ENCODE measurements at places on chromosomes 4 and X.

DNA sequence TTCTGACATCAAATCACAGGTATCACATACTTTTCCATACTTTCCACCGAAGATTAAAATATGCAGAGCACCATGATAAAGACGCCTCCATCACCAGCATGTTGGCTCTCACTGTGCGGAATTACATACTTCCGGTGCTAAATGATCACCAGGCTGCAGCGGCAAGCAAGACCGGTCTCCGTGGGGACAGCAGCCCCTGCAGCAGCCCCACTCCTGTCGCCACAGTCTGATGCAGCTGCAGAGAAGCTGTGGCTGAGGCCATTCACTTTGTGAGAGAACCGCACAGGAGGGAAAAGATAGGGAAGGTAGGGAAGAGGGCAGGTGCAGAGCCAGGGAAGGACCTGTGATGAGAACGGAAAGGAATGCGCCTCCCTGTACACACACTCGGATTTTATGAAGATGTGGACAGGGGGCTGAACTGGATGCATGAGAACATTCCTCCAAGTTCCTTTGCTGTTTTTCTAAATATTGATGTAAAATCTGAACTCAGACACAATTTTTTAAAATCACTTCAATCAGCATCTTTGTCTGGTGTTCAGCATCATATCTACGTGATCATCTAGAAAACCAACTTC, 38.3 kb downstream of the AFAP1 start:
- no peak for DNase-seq

GRCh38 chr4:72208421-72209075, 176.7 kb downstream of the NPFFR2 start:
- DNase-seq, result no peak

GRCh38 chr4:168655182-168655581, 158.3 kb downstream of the PALLD start:
- no peak for DNase-seq

GRCh38 chrX:74117962-74118902, 185.7 kb upstream of the ZCCHC13 start:
- DNase-seq, result no peak

DNA sequence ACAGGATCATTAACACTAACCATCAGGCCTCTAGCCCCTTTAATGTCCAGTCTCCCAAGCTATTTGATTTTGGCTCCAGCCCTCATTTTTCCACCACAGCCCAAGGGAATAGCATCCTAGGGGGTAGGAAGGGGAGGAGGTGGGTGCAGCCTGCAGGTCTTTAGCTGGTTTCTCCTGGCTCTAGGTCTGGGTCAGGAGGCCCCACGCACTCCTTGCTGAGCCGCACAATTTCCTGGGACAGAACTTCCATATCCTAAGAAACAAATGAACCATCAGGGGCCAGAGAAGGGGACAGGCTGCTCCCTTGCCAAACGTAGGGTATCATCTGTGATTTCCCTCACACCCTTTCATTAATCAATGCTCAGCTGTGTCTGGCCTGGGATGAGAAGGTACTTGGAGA, 2.4 kb upstream of the KCND1 start:
- no peak for DNase-seq

- DNase-seq, result no peak
These were observed 10.9 kb downstream of the ADH6 start for GRCh38 chr4:99207911-99208718.

- no peak for DNase-seq
These were observed 37.6 kb downstream of the SEPTIN11 start for GRCh38 chr4:76987153-76987591.

GRCh38 chr4:48907706-48908477, 1.3 kb upstream of the OCIAD2 start:
- no peak for DNase-seq

DNA sequence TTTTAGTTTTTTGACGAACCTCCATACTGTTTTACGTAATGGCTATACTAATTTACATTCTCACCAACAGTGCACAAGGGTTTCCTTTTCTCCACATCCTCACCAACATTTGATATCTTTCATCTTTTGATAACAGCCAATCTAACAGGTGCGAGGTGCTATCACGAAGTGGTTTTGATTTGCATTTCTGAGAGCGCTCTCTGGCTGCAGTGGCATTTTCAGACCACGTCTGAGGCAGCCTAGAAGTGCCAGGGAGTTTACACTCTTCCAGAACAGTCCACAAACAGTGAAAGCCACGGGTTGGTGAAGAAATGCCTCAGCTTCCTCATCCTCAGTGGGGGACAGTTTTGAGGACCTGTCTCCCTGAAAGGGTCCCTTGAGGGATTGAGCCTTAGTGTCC, 471.0 kb downstream of the BCOR start:
- no peak for DNase-seq

- DNase-seq, result no peak
These were observed 100.9 kb downstream of the SLC34A2 start for GRCh38 chr4:25756503-25756902.

GRCh38 chr4:19806865-19807264, 444.8 kb upstream of the SLIT2 start:
- DNase-seq, result no peak

DNA sequence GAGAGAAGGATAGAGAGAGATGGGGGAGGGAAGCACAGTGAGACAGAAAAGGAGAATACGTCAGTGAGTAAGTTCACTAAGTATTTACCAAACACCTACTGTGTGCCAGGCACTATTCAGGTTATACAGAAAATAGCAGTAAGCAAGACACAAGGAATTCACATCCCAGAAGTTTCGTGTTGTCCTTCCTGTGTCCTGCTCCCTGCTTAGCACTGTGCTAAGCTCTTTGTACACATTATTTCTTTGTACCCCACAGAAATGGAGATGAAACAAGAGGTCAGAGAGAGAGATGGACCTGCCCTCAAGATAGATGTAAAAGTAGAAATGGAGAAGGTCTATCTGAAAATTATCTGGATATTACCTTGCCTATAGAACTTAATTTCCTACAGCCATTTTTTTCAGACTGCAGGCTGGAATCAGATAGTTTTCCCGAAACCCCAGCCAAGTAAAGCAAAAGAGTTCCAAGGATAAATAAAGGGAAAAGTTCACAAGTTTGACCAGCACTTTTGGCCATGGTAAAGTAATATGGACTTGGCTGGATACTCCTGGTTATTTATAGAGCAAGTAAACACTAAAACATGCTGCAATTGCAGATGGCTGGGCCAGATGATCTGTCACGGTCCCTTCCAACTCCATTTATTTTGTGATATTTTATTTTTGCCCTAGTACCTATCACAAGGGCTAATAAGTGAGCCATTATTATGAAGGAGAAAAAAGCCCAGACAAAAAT, 353.7 kb upstream of the SLC7A11 start:
- DNase-seq, result no peak

DNA sequence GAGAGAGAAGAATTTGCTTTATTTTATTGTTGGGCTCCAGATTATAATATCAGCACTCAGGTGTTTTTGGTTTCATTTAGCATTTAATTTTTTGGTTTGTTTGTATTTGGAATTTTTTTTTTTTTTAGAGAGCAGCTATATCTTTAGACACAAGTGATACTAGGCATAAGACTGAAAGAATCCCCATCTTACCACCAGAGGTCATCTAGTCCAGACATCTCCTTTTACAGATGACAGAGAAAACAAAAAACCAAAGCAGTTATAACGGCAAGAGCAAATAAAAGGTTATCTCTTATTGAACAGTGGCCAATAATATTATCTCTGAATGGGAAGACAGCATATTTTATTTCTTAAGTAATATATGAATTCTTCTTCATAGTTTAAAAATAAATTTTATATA, 22.8 kb downstream of the USP38 start:
- DNase-seq, result no peak

GRCh38 chr4:8121292-8122015, 37.2 kb downstream of the ABLIM2 start:
- DNase-seq, result no peak

DNA sequence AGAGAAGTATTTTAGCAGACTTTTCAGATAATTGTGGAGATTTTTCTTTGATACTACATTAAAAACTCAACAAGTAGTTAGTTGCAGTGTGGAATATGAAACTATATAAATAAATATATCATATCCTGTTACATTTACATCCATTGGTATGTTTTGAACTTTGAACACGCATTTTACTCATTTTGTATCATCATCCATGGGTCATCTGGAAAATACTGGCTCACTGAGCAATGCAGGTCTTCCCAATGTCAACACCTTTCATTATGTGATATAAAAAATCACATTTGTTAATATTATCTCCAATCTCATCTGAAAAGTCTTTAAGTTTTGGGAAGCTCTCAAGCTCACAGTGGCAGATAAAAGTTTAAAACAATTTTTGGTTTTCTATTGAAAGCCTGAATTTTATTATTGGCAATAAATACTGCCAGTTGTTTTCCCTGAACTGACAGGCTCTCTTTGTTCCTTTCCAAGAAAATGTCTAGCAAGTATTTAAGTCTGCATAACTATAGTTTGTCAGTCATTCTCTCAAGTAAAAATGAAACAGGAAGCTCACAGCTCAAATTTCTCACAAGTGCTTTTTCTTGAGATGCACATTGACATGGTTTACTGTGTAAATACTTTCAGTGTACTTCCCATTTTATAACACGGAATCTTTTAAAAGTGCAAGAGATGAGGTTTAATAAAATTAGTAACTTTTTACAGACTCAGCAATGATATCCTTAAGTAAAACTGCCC, 183.5 kb upstream of the GPC4 start:
- no peak for DNase-seq

DNA sequence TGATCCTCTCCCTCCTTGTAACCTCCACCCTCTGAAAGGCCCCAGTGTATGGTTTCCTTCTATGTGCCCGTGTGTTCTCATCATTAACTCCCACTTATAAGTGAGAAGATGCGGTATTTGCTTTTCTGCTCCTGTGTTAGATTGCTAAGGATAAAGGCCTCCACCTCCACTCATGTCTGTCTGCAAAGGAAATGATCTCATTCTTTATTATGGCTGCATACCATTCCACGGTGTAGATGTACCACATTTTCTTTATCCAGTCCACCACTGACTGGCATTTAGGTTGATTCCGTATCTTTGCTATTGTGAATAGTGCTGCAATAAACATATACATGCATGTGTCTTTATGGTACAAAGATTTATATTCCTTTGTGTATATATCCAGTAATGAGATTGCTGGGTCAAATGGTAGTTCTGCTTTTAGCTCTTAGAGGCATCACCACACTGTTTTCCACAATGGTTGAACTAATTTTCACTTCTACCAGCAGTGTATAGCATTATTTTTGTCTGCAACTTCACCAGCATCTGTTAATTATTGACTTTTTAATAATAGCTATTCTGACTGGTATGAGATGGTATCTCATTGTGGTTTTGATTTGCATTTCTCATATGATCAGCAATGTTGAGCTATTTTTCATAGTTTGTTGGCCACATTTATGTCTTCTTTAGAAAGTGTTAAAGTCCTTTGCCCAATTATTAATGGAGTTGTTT, 1030.9 kb downstream of the FSTL5 start:
- no peak for DNase-seq

DNA sequence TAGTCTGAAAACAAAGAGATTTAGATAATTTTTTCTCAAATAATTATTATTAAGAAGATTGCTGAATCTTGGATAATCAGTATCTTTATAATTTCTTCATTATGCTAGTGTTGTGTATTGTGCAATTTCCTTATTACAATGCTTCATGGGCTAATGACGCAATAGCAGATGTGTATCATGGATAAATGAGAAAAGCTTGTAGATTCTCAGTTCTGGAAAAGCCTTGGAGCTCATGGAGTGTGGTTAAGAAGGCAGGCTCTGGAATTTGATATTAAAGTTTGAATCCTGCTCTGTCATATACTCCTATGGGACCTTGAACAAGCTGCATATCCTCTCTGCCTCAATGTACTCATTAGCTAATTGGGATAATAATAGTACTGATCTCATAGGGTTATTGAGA, 18.9 kb upstream of the CXCL8 start:
- DNase-seq, result no peak

- DNase-seq, result no peak
These were observed 104.5 kb downstream of the SHISA3 start for GRCh38 chr4:42501624-42502401.

DNA sequence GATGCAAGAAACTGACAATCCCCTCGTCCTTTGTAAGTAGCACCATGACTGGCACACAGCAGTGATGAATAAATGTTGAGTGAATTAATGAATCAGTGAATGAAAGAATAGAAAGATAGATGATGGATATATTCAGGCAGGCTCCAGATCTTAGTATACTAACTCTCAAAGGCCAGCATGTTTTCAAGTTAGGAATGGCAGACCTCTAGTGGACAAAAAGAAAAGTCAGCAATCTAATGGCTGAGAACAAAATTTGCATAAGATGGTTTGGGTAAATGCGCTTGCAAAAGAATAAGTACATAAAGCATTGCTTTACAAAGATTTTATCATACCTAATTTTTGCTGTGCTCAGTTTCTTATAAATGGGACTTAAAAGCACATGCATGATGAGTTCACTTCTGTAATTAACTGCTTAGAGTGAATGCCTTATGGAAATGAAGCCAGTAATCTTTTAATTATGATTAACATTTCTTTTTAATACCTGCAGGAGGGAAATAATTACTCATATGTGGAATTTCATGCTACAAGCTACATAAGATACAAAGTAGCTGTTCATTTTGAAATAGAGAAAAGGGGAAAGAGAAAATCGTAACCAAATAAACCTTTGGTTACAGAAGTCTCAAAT, 126.9 kb upstream of the GPRIN3 start:
- DNase-seq, result peak; percentile 31

- DNase-seq, result no peak
These were observed 9.8 kb downstream of the SCFD2 start for GRCh38 chr4:53355930-53356521.

DNA sequence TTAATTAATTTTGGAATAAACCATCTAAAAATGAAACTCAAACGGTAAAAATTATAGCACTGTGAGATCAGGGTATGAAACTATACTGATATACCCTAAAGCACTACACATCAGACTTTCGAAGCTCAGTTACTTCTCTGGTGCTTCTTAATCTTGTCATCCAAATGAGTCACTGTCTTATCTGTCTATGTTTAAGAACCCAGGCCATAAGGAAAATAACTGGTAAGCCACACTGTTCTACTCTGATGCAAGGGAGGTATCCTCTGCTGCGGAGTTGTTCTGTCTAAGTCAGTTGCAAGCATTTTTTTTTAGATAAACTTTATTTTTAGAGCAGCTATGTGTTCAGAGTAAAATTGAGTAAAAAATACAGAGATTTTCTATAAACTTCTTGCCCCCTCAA, 830.8 kb upstream of the POU3F4 start:
- no peak for DNase-seq

DNA sequence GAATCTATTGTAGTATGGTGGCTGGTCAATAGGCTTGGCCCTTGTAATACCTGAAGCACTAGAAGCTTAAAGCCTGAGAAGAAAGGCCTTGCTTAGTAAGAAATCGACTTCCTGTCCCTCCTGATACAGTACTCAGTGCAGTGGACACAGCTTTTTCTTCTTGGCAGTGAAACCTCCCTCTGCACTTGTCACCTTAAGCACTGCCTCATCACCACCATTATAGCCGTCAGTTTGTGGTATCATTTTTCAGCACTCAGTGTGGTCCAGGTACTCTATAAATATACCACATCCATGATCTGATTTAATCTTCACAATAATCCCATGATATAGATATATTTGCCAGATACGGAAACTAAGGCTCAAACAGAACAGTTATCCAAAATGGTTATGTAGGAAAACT, 75.2 kb downstream of the PALLD start:
- no peak for DNase-seq
